Activated CD4-positive, alpha-beta T cell treated with anti-CD3 and anti-CD28 coated beads for 48 hours (primary cell): ENCODE measurements at places on chromosomes 2 and 18.

GRCh38 chr2:170313992-170314348 is 136.0 kb downstream of the MYO3B start:
- no peak for DNase-seq

- DNase-seq = no peak
Measured at GRCh38 chr2:122186761-122187222, 431.3 kb downstream of the TSN start.

GRCh38 chr2:241598061-241598460 is 38.9 kb downstream of the THAP4 start:
- no peak for DNase-seq

GRCh38 chr2:24594283-24594682 is 103.2 kb downstream of the NCOA1 start:
- no peak for DNase-seq

DNA sequence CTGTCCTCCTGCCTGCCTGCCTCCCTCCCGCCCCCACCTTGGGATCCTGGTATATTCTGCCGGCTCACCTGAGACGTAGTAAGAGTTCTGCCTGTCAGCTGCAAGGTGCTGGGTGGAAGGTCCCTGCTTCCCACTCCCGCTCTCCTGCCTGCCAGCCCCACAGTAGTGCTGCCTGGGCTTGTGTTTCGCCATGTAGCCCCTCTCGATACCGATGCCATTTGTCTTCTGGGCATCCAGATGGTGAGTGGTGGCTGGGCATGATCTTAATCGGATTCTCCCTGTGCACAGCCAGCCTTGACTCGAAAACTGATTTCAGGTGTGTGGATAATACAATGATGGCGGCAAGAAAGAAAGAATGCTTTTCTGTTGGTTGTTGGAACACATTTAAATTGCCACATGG is 184.9 kb downstream of the AGAP1 start:
- no peak for DNase-seq
